Fibroblast of skin of right quadriceps (primary cell): ENCODE measurements at places on chromosomes 7 and 10.

GRCh38 chr10:116260599-116260998 is 12.4 kb downstream of the GFRA1 start:
- DNase-seq: no peak

- DNase-seq: peak; percentile 92
Observed at GRCh38 chr7:111744501-111745155, 182.3 kb upstream of the IMMP2L start.

- peak; percentile 50 for DNase-seq
Observed at GRCh38 chr10:69957886-69958555, 94.6 kb upstream of the MACROH2A2 start.

DNA sequence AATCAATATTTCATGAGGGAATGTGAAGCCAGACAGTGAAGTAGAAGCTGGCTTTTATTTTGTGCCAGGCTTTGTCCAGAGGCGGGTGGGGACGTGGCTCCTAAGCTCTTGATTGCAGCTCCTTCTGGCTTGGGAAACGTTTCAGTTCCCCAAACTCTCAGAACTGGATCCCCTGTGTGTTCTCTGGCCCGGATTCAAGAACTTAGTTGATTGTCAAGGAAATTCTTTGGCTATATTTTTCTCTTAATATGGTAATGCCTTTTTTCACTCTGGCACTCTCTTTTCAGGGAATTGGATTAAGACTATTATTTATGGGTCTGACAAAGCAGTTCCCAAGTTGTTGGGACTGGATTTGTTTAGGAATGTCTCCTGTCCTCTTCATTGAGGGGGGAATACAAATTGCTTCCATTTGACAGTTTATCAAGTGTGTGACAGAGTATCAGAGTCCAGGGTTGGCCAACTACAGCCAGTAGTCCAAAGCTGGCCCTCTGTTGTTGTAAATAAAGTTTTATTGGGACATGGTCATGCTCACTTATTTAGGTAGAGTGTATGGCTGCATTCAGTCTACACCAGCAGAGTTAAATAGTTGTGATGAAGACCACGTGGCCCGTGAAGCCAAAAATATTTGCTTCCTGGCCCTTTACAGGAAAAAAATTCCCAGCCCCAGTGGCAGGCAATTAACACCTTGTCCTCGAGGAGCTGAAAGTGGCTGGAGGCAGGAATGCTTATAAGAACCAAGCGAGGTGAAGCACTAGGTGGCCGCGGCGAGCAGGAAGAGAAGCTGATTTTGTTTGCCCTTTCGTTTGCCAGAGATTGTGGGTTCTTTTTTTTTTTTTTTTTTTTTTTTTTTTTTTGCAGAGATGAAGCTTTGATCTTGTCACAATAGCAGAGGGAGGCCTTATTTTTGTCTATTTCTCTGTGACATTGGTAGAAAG is 34.3 kb downstream of the HTRA1 start:
- peak; percentile 82 for DNase-seq

GRCh38 chr7:95986178-95986764 is 213.9 kb downstream of the DYNC1I1 start:
- no peak for DNase-seq

DNA sequence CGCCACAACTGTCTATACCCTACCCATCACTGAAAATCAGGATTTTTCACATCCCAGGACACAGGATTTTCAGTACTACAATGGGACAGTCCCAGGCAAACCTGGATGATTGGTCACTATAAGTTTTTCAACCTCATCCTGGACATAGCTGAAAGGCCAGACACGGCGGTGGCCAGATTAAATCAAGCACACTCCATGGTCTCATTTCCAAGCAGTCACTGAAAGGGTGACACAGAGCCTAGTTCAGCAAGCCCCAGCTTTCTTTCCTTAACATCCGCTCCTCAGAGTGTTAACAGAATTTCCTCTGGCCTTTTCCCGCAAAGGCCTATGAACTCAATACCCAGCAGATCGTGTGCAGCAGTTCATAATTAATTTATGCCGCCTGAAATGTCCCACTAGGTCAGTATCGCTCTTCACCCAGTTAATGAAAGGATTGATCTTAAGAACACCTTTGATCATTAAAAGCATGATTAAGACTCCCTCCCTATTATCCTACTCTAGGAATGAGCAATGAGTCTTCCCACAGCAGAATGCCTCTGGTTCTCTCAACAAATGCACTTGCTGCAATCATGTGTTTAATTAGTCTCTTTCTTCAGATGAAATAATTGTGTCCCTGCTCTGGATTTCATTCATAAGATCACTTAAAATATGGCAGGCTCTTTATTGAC is 104.0 kb upstream of the NANOS1 start:
- DNase-seq: no peak

- no peak for DNase-seq
Observed at GRCh38 chr7:41187322-41187721, 515.6 kb downstream of the INHBA start.

GRCh38 chr7:77157446-77157845 is 35.0 kb downstream of the CCDC146 start:
- peak; percentile 1 for DNase-seq

GRCh38 chr7:40880581-40880980 is 745.8 kb downstream of the SUGCT start:
- DNase-seq: no peak

GRCh38 chr10:31768467-31768866 is 160.2 kb downstream of the ARHGAP12 start:
- DNase-seq: peak; percentile 80

GRCh38 chr7:47683485-47683898 is 101.6 kb upstream of the TNS3 start:
- DNase-seq: no peak

DNA sequence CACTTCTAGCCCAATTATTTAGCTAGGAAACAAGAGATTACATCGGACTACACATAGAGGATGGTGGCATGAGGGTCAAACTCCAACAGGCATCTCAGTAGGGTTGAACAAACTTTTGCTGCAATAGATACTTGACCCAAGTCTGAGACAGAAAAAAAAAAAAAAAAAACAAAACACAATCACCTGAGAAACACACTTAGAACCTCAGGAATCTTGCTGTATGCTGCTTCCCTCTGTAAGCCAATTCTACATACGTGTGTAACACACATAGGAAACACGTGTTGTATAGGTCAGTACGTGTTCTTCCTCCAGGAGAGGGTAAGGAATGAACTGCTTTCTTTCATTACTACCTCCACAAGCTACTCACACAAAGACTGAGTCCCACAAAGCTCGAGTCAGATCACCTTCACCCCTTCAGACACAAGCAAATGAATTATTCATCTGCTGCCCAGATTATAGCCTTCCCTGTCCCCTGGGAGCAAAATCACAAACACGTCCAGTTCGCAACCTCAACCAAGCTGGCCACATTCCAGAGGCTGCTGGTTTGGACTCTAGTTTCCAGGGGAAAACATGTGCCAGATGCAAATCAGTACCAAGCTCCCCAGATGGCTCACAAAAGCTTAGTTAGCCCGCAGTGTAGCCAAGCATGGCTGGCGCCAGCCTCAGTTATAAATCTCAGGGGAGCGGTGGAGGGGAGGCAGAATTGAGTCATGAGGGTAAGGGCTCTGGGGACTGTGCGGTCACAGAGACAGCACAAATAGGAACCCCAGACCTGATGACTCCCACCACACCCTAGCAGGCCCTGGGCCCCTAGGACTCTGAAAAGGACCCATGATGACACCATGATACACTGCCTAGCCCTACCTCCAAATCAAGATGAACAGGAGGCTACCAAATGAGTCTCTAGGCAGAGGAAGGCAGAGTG is 15.1 kb downstream of the PSAP start:
- DNase-seq: peak; percentile 92

GRCh38 chr7:38694326-38694725 is 63.2 kb upstream of the AMPH start:
- no peak for DNase-seq

GRCh38 chr7:107499731-107500130 is 29.9 kb downstream of the GPR22 start:
- peak; percentile 54 for DNase-seq

GRCh38 chr7:31056775-31057346 is 4.8 kb downstream of the ADCYAP1R1 start:
- no peak for DNase-seq

- DNase-seq: no peak
Observed at GRCh38 chr7:129370812-129371211, 63.4 kb upstream of the STRIP2 start.

DNA sequence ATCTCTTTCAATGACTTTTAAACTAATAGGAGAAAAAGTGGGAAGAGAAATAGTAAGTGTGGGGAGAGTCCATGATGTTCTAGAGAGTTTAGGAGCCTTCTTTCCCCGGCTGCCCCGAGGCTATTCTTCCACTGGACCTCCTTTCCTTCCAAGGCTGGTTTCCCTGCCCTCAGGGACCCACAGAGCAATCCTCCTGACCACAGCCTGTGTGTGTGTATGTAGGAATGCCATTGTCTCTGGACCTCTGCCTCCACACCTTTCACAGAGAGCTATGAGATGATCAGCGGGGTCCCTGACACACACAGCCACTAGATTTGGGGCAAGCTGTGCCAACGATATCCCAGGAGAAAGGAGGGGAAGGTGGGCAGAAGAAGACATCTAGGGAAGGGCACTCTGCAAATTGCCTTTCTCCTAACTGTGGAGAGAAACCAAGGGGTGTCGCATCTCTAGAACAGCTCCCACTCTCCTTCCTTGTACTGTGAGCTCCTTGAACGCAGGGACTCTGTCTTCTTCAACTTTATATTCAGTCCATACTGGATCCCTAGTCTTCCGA is 13.3 kb upstream of the CHCHD3 start:
- no peak for DNase-seq

DNA sequence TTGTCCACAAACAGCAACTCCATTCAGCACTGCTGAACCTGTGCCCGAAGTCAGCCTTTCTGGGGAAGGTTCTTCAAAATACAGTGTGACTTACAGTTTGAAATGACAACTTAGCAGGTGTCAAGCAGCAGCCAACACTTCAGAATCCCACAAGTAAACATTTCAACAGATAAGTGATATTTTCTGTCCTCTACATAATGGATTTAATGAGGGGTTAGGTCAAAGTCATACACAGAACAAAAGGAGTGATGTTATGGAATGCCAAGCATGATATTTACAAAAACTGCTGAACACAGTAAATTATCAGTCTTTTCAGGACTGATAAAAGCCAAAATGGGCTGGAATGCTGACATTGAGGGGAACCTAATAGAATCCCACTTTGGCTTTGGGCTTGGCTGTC is 77.6 kb upstream of the JAZF1 start:
- no peak for DNase-seq

GRCh38 chr7:48289656-48290055 is 118.4 kb downstream of the ABCA13 start:
- DNase-seq: no peak

DNA sequence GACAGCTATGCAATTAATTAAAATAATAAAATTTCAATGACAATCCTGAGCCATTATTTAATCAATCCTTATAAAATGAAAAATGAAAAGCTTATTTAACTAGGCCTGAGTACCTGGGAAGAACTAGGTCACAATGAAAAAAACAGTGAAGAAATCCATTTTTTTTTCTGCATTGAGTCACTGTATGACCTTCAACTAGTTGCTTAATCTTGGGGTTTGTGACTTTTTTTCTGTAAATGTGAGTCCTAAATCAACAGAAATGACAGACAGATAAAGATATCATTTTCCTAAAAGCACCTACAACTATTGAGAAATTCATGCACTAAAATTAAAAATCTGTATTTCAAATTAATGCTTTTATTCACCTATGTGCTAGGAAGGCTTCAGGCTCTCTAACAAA is 96.8 kb downstream of the TMEM26 start:
- DNase-seq: no peak

GRCh38 chr7:135158141-135158655 is 10.3 kb downstream of the TMEM140 start:
- DNase-seq: no peak

DNA sequence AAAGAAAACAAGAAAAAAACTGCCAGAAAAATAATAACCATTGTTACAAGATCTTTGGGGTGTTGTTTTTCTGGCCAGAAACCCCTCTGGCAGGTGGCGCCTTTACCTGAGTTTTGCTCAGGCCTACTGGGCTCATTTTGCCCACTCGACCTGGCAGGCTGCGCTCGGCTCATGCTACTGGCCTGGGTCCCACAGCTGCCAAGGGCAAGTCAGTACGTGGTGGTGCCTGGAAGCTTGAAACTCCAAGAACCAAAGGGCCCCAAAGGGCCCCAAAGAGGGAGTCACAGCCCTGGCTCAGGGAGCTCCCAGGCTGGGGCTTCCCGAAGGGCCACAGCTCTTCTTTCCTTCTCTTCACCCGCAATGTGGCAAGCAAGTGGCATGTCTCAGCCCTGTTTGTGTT is 42.7 kb downstream of the CACUL1 start:
- no peak for DNase-seq

DNA sequence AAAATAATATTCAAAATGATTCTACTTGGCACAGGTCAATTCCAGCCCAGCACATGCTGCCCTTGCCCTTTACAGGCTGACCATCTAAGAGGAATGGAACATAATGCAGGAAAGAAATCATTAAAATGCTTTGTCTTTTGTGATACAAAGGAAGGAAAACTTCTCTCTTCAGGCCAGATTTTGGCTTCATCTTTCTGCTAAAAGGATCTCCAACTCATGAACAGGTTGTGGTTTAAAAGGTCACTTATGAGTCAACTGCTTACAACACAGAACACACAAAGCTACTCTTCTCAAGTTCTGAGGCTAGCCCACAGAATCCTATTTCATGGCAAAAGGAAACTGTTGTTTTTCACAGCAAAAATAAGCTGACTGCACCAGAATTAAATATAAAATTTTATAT is 197.1 kb downstream of the DOCK4 start:
- peak; percentile 43 for DNase-seq

DNA sequence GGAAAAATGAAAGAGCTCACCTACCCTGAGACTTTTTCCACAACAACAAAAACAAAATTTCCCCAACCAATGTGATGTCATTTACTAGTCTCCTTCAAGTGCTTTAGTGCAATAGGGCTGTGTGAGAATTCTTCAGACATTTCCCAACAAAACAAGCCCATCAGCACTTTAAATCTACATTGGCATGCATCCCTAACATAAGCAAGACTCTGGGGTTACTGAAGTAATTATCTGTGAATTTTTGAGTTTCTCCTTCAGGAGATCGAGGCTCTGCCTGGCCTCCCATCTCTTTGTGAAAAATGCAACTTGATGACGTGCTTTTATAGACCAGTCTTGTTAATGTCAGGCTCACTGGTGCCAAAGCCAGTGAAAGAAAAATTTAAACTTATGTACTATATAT is 255.6 kb downstream of the GFRA1 start:
- no peak for DNase-seq

- no peak for DNase-seq
Observed at GRCh38 chr7:22612776-22613175, 112.8 kb upstream of the STEAP1B start.
